ENCODE measurements at places on chromosomes 12 and 14.

DNA sequence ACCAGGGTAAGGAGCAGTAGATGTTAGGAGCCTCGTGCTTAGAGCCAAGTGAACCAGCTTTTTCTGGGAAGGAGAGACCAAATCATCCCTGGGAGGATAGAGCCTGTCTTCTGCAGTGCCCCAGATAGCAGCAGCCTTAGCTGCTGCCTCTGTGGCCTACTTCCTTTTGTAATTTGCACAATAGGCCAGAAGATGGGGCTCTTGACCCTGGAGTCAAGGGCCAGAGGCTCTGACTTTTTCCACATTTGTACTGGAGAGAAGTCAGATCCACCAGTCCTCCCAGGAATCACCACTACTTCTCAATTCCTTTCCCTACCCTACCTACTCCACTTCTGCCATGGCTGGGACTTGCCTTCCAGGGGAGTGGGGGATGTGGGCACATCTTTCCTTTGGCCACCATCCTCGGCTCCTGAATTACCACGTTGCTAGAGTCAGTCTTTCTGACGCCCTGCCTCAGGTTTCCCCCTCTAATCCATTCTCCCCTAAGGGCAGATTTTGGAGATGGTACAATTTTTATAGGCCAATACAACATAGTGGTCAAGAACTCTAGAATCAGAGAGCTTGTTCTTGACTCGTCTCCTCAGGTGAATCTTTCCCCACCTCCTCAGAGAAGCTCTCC, 3.3 kb upstream of the SLC4A8 start:
- peak; percentile 63 for DNase-seq

DNA sequence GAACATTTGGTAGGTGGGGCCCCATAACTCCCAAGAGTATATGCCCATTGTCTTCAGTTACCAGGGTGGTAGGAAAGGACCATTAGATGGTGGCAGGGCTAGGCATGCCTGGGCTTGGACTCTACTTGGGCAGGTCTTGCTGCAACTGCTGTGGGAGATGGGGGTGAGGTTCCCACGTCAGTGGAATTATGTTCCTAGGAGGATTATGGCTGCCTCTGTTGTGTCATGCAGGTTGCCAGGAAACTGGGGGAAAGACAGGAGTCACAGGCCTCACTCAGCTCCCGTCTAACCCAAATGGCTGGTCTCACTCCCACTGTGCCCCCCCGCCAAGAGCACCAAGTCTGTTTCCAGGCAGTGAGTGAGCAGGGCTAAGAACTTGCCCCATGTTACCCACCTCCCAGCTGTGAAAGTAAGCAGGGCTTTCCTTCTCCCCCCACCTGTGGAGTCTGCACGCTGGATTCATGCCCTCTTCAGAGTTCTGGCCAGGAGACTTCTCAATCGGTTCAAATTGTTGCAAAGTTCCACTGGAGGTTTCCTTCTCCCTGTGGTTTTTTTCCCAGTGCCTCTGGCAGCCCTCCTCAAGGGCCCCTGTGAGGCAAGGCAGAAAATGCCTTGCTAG, 337.5 kb downstream of the CCDC91 start:
- DNase-seq: no peak

DNA sequence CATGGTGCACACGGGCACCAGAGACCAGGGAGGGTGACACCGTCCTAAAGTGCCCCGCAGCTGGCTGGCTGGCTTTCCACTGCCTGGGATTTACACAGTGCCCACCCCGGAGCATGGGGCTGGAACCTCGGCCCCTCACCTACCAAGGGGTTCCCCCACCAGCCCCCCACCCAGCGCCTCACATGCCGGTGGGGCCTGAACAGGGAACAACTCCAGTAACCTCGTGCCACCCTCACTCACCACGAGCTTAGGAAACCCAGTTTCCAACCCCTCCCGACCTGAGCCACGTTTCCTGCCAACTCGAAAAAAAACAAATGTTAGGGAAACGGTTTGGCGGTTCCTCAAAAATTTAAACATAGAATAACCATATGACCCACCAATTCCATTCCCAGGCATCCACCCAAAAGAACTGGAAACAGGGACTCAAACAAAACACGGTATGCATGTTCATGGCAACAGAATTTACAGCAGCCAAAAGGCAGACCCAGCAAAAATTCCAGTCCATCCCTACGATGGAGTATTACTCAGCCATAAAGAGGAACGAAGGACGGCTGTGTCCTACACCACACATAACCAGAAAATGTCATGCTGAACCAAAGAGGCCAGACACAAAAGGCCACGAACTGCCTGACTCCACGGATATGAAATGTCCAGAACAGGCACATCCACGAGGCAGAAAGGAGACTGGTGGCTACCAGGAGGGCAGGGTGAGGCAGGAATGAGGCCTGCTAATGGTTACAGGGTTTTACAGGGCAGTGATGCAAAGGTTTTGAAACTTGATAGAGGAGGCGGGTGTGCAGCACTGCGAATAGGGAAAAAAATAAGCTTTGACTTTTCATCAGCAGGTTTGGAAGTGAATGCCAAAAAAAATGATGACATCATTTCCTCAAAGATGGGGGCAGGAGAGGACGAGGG, 68.9 kb downstream of the NCOR2 start:
- no peak for DNase-seq

DNA sequence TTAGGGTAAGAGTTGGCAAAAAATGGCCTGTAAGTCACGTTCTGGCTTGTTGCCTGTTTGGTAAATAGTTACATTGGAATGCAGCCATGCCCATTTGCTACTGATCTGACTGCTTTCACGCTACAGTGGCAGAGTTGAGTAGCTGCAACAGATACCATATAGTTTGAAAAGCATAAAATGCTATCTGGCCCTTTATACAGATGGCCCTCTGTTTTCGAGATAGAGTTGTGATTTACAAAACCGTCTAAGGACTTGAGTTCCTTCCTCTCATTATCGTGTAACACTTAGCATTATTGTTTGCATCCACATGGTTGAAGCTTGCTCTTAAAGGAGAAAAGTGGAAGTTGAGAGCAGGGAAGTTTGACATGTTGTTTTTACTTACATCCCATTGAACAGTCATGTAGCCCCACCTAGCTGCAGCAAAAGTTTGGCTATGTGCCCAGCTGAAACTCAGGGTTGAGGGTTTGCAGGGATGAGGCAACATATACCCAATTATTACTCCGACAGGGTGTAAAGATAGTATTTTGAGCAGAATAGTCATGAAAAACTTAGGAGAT, 11.3 kb upstream of the SCFD1 start:
- peak; percentile 39 for DNase-seq

DNA sequence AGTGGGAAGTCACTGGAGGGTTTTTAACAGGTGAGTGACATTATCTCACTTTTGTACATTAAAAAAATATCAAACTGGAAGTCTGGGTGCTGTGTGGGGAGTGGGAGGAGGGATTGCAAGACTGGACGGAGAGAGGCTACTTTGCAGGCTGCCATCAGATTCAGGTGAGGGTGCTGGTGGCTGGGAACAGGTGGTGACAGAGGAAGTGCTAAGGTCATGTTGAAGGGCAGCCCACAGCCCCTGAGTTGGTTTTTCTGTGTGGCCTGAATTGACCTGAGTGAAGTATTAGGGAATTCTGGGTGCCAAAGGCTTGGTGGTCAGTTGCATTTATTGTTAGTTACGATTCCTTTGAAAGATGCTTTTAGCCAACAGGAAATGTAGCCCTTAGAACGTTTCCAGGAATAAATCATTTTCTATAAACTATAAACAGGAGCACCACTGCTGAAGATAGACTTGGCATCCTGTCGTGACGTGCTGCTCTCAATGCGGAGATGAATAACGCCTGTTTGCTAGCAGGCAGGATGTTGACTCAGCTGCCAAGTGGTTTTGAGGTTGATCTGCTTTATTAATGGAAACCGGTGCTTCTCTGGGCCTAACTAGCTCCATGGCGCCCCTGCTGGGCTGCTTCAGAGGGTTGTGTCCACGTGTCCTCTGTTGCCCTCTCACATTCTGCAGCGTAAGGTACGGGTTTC, 707.5 kb upstream of the TMEM132C start:
- DNase-seq: no peak

GRCh38 chr12:62516927-62517326, 50.3 kb downstream of the MON2 start:
- no peak for DNase-seq
